HuH-7 (cell line): ENCODE measurements at places on chromosomes 16 and 17.

DNA sequence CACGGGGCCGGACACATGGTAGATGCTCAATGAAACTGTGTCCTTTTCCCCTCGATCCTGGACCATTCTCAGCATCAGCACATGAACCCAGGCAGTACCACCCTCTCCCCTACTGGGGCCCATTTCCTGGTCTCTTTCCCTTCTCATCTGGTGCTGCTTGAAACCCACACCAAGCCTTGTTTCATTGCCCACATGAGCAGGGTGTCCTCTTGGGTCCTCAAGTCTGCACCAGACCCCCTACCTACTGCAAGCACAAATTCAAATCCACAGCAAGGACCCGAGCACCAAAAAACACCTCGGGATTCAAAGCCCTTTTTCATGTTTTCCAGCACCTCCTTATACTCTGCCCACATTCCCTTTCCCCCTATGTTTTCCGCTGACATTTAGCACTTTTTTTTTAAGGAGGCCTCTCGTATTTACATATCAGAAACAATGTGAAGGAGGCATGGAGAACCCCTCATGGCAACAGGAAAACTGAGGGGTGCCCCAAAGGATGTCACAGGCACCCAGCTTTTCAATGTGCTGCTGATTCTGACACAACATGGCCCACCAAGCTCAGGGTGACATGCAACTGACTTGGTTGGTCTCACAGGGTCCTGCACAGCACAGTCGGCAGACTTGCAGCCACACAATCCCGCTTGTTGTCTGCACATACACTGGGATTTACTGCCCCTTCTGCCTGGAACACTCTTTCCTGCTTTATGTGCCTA lies 4.6 kb upstream of the CCL1 start:
- no peak for DNase-seq

- DNase-seq: no peak
Measured at GRCh38 chr17:49277638-49278037, 47.1 kb upstream of the PHOSPHO1 start.

GRCh38 chr16:65280845-65281512 lies 159.1 kb upstream of the CDH11 start:
- no peak for DNase-seq

GRCh38 chr16:87527055-87527724 lies 34.4 kb upstream of the ZCCHC14 start:
- no peak for DNase-seq

- no peak for DNase-seq
Measured at GRCh38 chr17:62727916-62728672, 80.0 kb downstream of the MARCHF10 start.

- DNase-seq: no peak
Measured at GRCh38 chr16:15864939-15865338, 8.1 kb upstream of the MYH11 start.

DNA sequence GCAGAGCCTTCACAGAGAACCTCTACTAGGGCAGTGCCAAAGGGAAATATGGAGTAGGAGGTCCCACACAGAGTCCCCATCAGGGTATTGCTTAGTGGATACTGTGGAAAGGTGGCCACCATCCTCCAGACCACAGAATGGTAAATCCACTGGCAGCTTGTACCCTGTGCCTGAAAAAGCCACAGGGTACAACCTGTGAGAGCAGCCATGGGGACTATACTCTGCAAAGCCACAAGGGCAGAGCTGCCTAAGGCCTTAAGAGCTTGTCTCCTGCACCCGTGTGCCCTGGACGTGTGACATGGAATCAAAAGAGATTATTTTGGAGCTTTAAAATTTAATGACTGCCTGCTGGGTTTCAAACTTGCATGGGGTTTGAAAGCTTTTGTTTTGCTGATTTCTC lies 118.0 kb upstream of the SEC14L1 start:
- no peak for DNase-seq

GRCh38 chr17:64591944-64592343 lies 70.2 kb downstream of the SMURF2 start:
- no peak for DNase-seq

DNA sequence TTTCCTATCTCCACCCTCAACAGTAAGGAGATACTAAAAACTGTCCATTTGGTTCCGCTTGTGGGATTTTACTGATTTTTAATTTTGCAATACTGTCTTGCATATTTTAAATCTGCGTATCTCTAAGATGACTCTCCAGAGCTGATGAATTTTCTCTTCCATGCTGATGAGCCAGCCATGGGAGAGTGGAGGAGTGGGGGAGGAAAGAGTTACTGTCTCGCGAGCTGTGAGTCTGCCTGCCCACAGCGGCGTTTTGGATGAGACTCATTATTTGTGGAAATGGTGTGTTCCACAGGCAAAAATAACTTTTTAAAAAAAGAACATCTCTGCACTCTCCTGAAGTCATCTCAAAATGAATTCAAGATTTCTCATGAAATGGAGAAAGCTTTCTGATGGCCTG lies 34.6 kb upstream of the MYOCD start:
- DNase-seq: no peak

GRCh38 chr16:17372386-17372785 lies 98.4 kb downstream of the XYLT1 start:
- no peak for DNase-seq

DNA sequence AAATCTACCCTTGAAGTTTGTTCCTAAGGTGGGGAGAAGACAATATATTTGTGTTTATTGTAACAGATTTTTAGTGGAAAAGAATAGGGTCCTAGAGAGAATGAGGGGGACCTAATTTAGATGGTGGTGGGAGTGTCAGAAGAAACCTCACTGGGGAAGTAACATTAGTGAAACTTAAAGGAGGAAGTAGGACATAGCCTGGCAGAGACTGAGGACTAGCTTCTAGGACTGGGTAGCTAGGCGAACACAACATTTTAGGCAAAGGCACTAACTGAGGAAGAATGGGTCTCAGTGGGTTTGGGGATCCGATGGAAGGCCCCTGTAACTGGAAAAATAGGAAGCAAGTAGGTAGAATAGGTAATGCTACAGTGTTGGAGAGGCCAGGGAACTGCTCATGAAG lies 4.2 kb upstream of the ARL2BP start:
- DNase-seq: no peak

- no peak for DNase-seq
Measured at GRCh38 chr16:49012961-49013726, 268.5 kb downstream of the CBLN1 start.

GRCh38 chr17:16622540-16623277 lies 30.9 kb downstream of the ZNF624 start:
- DNase-seq: no peak

DNA sequence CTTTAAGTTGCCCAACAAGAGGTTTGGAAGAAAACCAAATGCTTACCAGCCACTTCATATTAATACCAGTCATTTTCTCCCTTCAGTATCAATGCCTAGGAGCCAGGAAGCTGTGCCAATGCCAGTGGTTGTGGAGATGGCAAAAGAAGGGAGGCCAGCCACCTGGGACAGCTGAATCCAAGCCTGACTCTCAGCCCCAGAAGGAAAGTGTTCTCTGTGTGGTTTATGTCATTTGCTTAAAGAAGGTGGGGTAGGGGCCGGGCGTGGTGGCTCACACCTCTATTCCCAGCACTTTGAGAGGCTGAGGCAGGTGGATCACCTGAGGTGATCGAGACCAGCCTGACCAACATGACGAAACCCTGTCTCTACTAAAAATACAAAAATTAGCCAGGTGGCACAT lies 13.4 kb downstream of the C17orf78 start:
- DNase-seq: no peak

GRCh38 chr16:61413021-61413420 lies 623.2 kb downstream of the CDH8 start:
- no peak for DNase-seq

GRCh38 chr17:41615454-41615853 lies 2.9 kb upstream of the KRT16 start:
- DNase-seq: no peak

GRCh38 chr16:78045865-78046581 lies 23.7 kb downstream of the CLEC3A start:
- DNase-seq: peak; percentile 88

DNA sequence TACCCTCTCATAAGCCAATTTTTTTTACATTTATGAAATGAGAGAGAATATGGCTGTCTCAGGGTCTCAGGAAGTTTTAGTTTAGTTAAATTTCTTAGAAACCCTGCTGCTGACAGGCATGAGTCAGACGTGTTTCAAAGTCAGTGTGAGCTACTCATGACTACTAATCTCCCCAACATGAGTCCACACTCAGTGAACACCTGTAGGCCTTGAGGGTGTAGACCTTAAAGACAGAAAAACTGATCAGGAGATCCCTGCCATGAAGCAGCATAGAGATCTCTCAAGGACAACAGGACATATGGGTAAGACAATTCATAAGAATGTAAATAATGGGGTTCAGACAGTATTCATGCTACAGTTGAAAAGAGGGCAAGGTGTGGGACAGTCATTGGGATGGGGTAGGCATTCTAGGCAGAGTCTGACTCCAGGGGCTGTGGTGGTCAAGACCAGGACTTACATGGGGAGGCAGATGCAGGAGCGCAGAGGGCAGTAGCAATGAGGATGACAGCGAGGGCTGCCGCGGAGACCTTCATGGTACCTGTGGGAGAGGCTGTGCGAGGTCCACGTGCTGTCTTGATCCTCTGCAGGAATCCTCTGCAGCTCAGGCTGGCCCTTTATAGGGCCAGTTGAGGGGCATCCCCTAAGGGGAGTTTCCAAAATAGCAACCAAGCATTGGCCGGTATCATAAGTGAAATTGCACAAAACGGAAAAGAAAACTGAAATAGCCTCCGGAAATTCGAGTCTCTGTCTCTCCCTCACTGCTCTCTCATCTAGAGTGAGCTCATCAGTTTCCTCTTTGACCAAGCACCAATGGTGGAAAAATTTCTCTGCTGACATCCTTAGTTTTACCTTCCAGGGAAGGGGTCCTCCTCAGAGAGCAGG lies at the start of gene CCL5:
Gene CCL5, minus strand, starts transcription at position 588 of the 882 bp plus-strand sequence.
- no peak for DNase-seq

DNA sequence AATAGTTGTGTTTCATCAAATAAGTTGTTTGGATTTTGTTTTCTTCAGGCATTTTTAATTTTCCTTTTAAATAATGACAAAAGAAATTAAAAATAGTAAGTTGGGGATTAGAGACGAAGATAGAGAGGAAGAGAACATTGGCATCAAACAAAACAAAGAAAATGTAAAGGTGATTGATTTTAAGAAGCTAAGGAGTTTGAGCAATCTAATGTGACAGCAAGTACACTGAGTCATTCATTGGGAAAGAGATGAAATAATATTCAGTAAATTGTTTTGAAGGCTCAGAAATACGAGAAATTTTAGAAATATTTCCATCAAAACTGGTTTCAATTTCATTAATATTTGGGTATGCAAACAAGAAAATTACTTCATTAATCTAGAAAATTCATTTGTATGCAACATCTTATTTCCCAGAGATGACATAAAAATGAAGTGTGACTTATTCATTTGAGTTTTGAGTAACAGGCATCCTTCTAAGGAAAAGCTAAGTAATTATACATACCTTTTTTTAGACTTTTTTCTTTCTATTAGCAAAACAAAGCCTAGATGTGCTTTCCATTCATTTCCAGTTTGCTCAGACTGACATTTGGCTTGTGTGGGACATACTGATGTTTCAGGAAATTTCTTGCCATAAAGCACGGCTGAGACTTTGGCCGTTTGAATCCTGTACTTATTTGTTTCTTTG lies 66.7 kb downstream of the COX10 start:
- no peak for DNase-seq

DNA sequence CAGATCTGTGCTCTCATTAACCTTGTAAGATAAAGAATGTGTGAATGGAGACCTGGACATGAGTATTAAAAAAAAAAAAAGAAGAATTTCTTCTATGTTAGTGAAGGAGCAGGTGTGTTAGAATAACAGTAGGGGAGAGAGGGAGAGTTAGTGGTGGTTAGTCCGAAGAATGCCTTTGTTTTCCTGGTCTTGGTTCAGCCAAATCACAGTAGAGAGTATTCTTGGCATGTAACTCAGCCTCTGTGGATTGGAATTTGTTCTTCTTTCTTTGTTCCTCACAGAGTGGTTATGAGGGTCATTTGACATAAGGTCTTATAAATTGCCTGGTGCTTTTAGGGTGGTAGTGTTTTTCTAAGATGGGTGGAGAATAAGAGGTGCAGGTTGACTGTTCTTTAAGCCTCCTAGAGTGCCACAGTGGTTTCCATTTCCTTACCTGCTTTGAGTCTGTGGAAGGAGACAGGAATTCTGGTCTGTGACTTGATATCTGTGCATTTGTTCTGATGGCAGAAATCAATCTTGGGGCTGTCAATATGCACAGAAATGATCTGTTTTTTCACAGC lies 17.6 kb downstream of the NUP93 start:
- no peak for DNase-seq

DNA sequence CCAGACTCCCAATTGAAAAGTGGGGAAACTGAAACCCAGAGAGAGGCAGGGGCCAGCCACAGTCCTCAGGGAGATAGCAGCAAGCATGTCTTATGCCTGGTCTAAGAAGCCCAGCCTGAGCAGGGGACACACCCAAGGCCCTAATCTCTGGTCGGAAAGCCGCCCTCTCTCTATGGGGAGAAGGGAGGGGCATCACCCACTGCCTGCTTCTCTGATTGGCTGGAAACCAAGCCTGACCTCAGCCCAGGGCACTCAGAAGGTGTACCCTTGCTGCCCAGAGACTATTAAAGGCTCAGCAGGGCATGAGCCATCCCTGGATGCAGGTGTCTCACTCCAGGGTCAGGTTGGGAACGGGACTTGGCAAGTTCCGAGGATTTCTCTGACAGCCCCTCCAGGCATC lies 5.7 kb upstream of the KRT13 start:
- DNase-seq: no peak

- DNase-seq: no peak
Measured at GRCh38 chr16:26186091-26186615, 494.4 kb downstream of the HS3ST4 start.

DNA sequence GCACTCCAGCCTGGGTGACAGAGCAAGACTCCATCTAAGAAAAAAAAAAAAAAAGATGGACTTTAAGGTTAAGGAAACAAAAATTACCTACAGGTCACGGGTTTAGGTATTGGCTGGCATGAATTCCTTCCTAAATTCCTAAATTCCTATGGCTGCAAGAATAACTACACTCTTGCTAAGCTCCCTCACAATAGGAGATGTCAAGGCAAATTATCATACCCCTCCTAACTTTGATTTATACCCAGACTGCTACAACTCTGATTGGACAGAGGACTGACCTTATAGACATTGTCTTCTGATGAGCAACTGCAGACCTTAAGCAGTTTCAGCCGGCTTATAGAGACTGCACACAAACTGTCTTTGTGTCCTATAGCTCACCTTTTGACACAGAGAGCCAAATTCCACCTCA lies 25.1 kb upstream of the TMC7 start:
- no peak for DNase-seq

DNA sequence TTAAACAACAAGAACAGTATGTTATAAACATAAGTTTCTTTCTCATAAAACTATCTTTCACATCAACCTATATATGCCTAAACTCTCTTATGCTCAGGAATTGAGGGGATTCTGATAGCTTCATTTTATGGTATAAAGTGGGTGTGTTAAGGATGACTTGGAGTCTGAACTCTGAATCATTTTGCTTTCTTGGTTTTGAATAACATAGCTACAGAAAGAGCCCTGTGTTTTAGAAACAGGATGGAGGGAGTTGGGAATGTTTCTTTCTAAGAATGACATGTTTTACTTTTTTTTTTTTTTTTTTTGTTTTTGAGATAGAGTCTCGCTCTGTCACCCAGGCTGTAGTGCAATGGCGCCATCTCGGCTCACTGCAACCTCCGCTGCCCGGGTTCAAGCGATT lies 50.1 kb downstream of the RHOT1 start:
- DNase-seq: no peak

- DNase-seq: no peak
Measured at GRCh38 chr17:48792033-48792798, 24.8 kb downstream of the TTLL6 start.
